ENCODE measurements at places on chromosomes 6 and 20. TPM values are rescaled to one million over a fixed set of nuclear protein-coding genes. Genes with fewer than 3 reads are reported as not detected.

HLA-DPB1 gene
- 3,267 TPM for polyA plus RNA-seq

DNA sequence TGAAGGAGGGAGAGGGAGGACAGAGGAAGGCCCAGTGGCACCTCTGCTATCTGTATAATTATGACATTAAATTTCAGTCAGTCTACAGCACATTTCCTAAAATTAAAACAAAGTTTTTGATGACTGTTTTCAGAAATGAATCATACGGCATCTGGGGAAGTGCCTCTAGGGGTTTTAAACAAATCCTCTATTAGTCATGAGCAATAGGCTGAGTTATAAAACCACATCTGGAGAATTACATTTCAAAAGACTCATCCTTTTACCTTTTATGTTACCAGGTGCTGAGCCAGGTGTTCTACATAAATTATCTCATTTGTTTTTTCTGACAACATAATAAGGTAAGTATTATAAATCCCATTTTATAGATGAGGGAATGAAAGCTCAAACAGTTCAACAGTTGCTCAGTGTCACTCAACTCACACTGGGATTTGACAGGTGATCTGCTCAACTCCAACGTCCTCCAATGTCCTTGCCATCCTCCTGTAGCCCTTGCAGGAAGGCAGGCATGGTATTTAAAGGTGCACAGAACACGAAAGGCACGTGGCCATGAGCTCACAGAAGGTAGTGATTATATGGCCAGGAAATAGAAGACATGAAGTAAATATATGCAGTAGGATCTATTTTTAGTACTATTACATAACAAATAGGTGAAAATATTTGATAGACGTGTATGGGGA is 184.2 kb upstream of the MAN1A1 start:
- no peak overlapping the region for H3K27ac ChIP-seq
- peaks cover 2% of the 10 kb centered on the region for H3K4me1 ChIP-seq
- no peak for DNase-seq

GRCh38 chr6:57222743-57223077 is 603 bp upstream of the RAB23 start:
- H3K36me3 ChIP-seq = no peaks in the 10 kb centered on the region
- H3K4me3 ChIP-seq = peak overlapping the region; percentile 100
- DNase-seq = no peak
- H3K27ac ChIP-seq = no peak overlapping the region
- peaks cover 21% of the 10 kb centered on the region for H3K27me3 ChIP-seq
- H3K4me1 ChIP-seq = peaks cover 9% of the 10 kb centered on the region

DNA sequence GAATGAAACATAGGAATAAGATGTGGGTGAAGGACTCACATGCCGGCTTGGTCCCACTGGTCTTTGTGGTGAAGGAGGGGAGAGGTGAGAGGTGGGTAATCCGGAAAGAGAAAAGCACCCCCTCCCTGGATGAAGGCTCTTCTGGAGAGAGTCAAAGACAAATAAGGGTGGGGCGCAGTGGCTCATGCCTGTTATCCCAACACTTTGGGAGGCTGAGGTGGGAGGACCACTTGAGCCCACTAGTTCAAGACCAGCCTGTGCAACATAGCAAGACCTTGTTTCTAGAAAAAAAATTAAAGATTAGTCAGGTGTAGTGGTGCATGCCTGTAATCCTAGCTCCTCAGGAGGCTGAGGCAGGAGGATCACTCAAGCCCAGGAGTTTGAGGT is 3.1 kb downstream of the LTB start:
- H3K27ac ChIP-seq = peak overlapping the region; percentile 90
- no peak for DNase-seq
- no peaks in the 10 kb centered on the region for H3K27me3 ChIP-seq
- H3K4me3 ChIP-seq = peak overlapping the region; percentile 99

DNA sequence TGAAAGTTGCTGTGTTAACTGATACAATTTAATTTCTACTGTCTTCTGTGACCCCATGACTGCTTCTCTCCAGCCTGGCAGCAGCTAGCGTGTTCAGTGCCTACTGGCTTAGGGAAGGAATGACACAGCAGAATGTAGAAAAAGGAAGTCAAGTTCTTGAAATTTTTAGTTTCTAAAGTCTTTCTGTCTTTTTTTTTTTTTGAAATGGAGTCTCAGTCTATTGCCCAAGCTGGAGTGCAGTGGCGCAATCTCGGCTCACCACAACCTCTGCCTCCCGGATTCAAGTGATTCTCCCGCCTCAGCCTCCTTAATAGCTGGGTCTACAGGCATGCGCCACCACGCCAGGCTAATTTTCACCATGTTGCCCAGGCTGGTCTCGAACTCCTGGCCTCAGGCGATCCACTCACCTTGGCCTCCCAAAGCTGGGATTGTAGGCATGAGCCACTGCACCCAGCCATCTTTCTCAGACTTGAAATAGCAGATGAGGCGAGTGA is 39.3 kb downstream of the PCNA start:
- H3K4me1 ChIP-seq = peaks cover 47% of the 10 kb centered on the region
- peak overlapping the region; percentile 42 for H3K4me3 ChIP-seq
- peak overlapping the region; percentile 93 for H3K27ac ChIP-seq

Data from naive B cell (primary cell).